Osteocyte (in vitro differentiated cells): ENCODE measurements at places on chromosomes 11 and 22.

DNA sequence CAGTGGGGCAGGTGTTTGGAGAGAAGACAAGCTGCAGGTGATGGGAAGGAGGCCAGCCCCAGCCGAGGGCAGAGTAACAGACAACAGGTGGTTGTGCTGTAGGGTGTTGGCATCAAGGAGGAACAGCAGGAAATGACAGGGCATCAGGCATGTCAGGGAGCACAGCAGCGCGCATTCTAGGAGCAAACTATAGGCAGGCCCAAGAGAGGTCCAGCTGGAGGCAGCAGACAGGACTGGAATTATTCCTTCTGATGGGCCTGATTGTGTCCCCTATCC is 13.6 kb downstream of the ADM start:
- no peak for DNase-seq

DNA sequence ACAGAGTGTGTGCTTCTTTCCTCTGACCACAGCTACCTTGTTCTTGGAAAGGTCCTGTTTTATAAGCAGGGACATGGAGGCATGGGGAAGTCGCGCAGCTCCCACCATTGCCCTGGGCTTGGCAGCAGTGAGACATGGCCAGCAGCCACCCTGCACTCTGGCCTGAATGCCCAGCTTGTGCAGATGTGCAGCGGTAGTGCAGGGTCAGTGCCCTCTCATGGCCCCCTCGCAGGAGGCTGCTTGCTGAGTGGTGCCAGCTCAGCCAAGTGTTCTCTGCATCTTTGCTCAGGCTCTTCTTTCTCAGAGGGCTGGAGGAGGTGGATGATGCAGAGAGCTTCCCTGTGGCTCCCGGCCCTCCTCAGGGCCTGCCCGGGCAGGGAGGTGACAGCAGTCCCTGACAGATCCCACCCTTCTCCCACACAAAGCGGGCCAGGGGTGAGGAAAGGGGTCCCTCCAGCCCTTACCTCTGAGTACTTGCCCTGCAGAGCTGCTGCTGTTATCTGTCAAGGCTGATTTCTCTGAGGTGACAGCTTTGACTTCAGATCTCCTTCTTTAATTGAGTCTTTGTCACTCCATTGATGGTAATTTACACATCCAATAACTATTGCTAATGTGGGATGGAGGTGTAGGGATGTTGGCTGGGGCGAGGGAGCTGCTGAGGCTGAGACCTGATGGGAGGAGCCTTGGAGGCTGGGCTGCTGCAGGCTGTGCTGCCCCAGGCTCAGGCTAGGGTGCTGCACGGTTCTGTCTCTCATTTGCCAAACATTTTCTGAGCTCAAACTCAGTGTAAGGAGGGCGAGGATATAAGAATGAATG is 47.4 kb upstream of the B3GAT1 start:
- DNase-seq, result no peak

GRCh38 chr11:72700146-72700545 is 25.9 kb upstream of the PDE2A start:
- no peak for DNase-seq

- DNase-seq, result no peak
Measured at GRCh38 chr22:43232445-43232844, 45.5 kb upstream of the TTLL12 start.

- DNase-seq, result no peak
Measured at GRCh38 chr11:8213376-8213775, 44.6 kb upstream of the RIC3 start.

DNA sequence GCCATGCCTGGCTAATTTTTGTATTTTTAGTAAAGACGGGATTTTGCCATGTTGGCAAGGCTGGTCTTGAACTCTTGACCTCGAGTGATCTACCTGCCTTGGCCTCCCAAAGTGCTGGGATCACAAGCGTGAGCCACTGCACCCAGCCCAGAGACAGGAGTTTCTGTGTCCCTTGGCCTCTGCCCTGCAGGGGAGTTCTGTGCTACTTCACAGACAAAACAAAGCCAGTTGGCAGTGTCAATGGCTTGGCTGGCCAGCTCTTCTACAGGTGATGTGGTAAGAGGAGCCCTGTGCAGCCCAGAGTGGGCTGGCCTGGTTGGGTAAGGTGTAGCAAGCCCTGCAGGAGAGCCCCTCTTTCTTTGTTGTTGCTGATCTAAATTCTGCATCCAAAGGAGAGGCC is 60.5 kb upstream of the SHISAL1 start:
- no peak for DNase-seq

DNA sequence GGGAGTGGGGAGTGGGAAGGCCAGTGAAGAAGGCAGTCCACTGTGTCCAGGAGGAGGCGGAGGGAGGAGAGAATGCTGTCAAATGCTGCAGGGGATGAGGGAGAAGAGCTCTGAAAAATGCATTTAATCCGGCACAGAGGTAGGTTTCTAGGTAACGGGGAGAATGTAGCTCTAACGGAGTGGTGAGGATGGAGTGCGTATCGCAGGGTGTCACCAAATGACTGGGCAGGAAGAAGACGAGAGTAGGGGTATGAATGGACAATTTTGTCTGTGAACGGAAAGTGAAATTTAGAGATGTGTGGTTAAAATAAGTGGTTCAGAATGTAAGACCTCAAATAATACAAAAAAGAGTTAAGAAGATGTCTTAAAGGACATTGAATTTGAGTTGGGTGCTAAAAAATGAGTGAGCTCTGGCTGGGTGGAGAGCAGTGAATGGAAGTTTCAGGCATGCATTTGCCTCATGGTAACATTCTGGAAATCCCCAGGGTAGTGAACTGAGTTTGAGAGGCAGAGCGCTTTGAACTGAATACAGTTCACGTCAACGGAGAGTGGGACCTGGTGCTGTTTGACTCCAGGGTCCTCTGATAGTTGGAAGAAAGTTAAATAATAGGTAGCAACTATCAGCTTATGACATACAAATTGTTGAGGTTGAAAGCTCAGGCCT is 81.3 kb upstream of the CADM1 start:
- DNase-seq, result no peak

DNA sequence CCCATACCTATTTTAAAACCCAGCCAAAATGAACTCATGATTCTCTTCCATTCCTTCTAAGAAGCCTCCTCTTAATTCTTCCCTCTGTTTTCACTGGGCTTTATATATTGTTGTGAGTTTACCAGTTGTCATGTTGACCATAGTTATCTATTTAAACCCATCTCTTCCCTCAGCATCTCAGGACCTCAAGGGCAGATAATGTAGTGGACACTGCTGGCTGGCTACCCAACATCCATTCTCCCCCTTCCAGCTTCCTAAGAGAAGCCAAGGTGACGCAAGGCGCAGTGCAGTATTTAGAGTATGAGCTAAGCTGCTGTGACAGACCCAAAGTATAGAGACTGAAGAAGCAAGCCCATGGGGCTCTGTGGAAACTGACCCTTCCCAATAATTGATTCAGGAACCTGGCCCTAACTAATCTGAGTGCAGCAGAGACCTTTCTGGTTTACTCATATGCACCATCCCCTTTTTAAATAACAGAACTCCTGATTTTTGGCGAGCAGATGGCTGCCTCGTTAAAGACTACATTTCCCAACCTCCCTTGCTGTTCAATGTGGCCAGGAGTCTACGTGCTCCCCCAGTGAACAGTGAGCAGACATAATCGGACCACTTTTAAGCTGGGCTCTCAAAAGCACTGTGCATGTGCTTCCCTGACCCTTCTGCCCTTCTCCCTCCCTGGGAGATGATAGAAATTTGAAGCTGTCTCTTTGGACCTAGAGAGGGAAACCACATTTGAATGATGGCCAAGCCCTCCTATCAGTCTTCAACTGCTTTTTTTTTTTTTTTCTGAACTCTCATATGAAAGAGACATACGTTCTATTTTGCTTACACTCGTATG is 28.1 kb upstream of the CREB3L1 start:
- DNase-seq, result no peak
